Activated CD4-positive, alpha-beta T cell treated with anti-CD3 and anti-CD28 coated beads for 48 hours (primary cell): ENCODE measurements at places on chromosomes 3 and 15.

DNA sequence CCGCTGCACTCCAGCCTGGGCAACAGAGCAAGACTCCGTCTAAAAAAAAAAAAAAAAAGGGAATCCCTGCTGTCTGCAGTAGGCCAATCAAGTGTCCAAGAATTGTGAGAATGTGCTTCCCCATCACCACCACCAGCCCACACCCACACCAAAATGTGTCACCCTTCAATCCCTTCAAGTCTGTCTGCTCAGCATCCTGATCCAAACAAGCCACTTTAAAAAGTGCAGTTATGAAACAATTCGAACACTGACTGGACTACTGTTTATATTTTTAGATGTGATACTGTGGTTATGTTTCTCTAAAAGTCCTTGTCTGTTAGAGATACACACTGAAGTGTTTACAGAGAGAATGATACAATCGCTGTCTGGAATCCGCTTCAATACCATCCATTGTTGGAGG is 78.1 kb upstream of the CGNL1 start:
- no peak for DNase-seq

- DNase-seq, result no peak
These were observed 23.1 kb downstream of the AADAC start for GRCh38 chr3:151837057-151837456.

GRCh38 chr3:191869738-191870415 is 408.9 kb downstream of the PYDC2 start:
- no peak for DNase-seq

- no peak for DNase-seq
These were observed 7.2 kb downstream of the POLR2H start for GRCh38 chr3:184368586-184369183.

DNA sequence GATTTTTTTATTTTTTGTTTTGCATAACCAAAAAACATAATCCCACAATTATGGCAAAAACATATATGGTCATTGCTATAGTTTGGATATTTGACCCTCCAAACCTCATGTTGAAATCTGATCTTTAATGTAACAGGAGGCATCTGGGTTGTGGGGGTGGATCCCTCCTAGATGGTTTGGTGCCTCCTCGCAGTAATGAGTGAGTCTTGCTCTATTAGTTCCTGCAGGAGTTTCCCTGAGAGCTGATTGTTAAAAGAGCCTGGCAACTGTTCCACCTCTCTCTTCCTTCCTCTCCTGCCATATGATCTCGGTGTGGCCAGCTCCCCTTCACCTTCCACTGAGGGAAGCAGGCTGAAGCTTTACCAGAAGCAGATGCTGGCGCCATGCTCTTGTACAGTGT is 33.2 kb upstream of the TRIM59 start:
- DNase-seq, result no peak

- no peak for DNase-seq
These were observed 1.0 kb downstream of the GLYCTK start for GRCh38 chr3:52288674-52289073.

GRCh38 chr3:53550005-53550620 is 55.7 kb downstream of the CACNA1D start:
- DNase-seq, result no peak

DNA sequence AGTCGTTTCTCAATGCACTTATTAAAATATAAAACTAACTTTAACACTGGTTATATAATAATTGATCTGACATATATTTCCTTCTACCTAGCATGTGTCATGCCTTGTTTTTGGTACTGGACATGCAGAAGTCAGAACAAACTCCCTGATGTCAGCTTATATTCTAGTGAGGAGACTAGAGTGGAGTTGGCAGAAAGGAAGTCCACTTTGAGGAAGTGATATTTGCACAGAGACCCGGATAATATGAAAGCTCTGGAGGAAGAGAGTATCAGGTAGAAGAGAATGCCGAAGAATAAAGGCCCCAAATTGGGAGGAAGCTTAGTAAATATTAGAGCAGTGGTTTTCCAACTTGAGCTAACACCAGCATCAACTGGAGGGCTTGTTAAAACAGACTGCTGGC is 24.6 kb upstream of the ZNF280D start:
- DNase-seq, result no peak

GRCh38 chr3:43343815-43344214 is 57.5 kb downstream of the SNRK start:
- no peak for DNase-seq

GRCh38 chr15:28017423-28017924 is 81.6 kb downstream of the OCA2 start:
- DNase-seq, result no peak

GRCh38 chr3:150945226-150946032 is 27.1 kb downstream of the CLRN1 start:
- no peak for DNase-seq
